ENCODE measurements at places on chromosomes 6 and 20.

GRCh38 chr20:25249198-25249931, 1.5 kb downstream of the PYGB start:
- DNase-seq: no peak

GRCh38 chr20:50284811-50285375, 94.3 kb downstream of the CEBPB start:
- DNase-seq: no peak

DNA sequence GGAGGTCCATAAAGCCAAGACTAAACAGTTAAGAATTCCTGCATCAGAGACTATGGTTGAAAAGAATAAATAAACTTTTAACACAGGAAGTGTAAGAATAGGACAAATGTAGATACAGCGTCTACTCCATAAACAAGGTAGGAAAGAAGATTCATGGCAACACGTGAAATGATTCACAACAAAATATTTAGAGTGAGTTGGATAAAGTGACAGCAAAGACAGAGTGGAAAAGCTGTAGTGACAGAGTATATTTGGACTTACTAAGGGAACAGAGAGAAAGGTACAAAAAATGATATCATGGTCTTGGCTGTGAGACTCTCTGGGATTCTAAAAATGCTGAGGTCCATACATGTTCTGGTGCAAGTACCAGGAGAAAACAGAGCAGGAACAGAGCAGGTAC, 21.9 kb upstream of the KIAA0408 start:
- no peak for DNase-seq

DNA sequence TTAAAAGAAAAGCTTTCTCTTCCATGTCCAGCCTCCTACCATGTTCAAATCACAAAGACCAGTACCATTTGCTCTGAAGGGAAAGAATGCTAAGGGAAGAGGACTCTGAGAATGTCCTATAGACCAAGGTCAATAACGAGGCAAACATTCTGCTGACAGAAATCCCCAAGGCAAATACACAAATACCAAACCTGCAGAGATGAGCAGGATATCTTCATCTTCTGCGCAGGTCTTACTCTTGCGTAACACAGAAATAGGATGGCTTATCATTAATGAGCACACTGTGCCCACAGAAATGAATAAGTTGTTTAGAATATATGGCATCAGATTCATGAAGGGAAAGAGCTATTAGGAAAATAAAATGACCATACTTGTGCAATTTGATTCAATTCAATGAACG, 137.3 kb downstream of the BTBD9 start:
- DNase-seq: no peak

- DNase-seq: no peak
Measured at GRCh38 chr6:138403324-138403800, 661 bp upstream of the HEBP2 start.

GRCh38 chr6:55495277-55495676, 83.7 kb downstream of the HMGCLL1 start:
- DNase-seq: no peak

DNA sequence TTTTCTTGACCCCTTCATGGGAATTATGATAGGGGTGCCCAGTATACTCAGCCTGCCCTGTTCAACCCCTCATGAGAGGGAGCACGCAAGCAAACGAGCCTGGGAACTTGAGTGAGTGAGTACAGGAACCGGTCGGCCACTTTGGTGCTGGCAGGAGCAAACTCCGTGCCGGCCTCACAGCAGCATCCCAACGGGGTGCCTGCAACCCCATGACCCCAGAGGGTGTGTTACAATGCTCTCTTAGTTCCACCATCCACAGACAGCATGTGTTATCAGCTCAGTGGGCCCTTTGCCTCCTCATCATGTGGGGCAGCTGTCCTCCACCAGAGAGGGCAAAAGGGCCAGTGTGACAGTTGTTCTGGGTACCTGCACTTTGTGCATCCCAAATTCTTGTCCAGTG, 289.8 kb downstream of the FRK start:
- DNase-seq: no peak

GRCh38 chr20:36149469-36149868, 5.1 kb upstream of the EPB41L1 start:
- DNase-seq: no peak

GRCh38 chr6:37688078-37688850, 9.4 kb downstream of the MDGA1 start:
- DNase-seq: no peak

- DNase-seq: no peak
Measured at GRCh38 chr20:13441388-13441787, 197.3 kb downstream of the TASP1 start.

- DNase-seq: no peak
Measured at GRCh38 chr20:5919626-5920544, 30.4 kb downstream of the TRMT6 start.

GRCh38 chr6:35079311-35080000, 61.7 kb downstream of the TCP11 start:
- no peak for DNase-seq

DNA sequence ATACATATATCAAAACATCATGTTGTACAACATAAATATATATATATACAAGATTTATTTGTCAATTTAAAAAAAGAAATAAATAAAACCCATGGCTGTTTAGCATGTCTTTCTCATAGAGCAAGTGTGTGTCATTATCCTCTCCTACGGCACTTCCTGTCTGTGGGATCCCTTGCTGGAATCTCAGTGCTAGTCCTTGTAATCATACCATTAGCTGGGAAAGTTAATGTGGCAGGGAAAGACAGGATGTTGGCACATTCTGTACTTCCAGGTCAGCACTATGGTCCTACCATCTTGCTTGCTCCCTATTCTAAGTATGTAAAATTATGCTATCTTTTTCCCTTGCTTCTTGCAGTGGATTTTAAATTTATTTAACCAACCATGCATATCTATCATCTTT, 9.5 kb upstream of the SLC17A3 start:
- no peak for DNase-seq

GRCh38 chr20:33408716-33409654, 7.7 kb upstream of the CDK5RAP1 start:
- DNase-seq: no peak

GRCh38 chr6:107342144-107342543, 117.2 kb downstream of the PDSS2 start:
- no peak for DNase-seq
